T-helper 17 cell (primary cell): ENCODE measurements at places on chromosomes 16 and 17. TPM values are rescaled to one million over a fixed set of nuclear protein-coding genes. Genes with fewer than 3 reads are reported as not detected.

DNA sequence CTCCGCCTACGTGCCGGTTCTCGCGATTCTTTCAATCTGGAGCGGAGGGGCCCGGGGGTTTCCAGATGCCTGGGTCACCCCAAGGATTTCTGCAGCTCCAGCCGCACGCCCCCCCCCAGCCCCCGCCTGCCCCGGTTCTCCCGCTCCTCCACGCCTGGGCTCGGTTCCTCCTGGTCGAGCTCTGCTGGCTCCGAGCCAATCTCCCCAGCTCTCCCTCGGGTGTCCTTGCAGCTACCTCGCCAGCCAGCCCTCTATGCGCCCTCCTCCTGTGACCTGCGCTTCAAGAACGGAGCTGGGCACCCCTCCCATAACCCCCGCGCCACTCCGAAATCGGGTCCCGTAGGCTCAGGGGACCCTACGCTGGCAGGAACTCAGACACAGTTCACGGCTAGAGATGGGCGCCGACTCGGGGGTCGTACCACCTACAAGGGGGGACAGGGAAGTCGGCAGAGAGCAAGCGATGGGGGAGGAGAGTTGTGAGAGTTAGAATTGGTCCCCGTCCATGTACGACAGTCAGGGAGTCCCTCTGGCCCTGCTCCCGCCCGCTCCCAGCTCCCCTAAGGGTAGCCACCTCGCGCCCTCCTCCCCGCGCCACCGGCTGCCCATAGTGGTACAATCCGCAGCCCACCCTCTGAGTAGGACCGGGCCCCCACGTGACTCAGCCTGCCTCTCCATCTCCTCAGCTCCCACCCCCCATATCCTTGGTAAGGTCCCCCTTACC is 961 bp downstream of the FGF11 start:
- DNase-seq = no peak

DNA sequence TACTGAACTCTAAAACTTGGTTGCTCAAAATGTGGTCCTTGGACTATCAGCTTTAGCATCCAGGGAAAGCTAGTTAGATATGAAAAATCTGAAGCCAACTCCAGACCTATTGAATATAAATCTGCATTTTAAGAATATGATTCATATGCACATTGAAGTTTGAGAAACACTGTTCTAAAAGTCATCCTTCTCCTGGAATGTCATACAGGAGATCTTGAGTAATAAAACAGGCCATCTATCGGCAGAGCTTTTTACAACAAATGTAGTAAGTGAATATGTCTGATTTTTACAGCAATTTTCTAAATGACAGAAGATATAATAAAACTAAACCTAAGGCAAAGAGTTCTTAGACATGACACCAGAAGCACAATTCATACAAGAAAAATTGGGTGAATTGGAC is 140.4 kb downstream of the PMP22 start:
- DNase-seq = no peak

DNA sequence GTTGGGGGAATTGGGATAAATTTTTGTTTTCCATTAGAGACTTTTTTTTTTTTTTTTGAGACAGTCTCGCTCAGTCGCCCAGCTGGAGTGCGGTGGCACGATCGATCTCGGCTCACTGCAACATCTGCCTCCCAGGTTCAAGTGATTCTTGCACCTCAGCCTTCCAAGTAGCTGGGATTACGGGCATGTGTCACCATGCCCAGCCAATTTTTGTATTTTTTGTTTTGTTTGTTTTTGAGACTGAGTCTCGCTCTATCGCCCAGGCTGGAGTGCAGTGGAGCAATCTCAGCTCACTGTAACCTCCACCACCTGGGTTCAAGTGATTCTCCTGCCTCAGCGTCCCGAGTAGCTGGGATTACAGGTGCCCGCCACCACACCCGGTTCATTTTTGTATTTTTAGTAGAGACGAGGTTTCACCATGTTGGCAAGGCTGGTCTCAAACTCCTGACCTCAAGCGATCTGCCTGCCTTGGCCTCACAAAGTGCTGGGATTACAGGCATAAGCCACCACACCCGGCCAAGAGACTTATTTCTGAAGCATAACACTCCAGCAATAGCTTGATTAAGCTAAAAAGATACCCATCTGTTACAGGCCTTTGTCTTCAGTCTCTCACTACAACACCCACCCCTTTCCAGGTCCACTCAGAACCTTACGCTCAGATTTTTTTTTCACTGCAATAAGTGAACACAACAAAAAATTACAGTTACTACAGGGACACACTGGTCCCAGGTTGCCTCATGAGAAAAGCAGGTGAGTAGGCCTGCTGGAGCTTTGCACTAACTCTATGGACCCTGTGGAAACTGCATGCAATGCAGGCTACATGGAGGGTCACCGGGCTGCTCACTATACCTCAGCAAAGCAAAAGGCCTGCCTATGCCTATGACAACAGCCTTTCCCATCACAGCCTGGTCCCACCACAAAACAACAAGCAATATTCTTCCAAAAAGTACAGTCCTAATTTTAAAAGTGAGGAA is 34.6 kb downstream of the KANSL1 start:
- no peak for DNase-seq

GRCh38 chr17:59037960-59038359 is 68.7 kb downstream of the TRIM37 start:
- no peak for DNase-seq

- no peak for DNase-seq
Measured at GRCh38 chr16:19116711-19117449, 3.1 kb downstream of the ITPRIPL2 start.

Gene TRPV3
- total RNA-seq = 0.27 TPM

DNA sequence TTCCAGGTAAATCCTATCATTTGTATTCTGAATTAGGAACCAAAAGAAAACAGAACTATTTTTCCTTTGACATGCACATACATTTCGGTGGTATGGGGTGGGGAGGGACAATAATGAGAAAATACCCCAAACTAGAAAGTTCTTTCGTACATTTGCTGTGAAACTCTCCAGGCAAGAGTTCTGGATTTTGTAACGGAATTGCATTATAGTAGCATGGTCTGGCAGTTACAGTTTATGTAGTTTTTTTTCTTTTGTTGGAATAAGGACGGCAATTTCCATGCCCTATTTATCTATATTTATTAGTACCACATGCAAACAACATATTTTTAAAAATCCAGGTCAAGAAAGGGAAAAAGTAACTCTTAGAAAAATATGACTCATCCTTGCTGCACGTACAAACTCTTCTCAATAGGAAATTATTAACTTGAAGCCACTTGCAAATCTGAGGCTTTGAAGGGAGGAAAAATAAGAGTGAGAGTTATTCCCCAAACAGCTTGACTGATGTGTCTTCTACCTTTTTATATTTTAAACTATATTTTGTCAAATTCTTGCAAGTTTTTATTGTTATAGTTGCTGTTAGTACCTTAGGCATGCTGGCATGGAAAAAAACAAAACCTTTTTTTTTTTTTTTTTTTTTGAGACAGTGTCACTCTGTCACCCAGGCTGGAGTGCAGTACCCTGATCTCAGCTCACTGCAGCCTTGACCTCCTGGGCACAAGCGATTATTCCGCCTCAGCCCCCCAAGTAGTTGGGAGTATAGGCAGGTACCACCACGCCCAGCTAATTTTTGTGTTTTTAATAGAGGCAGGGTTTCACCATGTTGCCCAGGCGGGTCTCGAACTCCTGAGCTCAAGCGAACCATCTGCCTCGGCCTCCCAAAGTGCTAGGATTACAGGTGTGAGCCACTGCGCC is 69.3 kb downstream of the WWP2 start:
- no peak for DNase-seq

DNA sequence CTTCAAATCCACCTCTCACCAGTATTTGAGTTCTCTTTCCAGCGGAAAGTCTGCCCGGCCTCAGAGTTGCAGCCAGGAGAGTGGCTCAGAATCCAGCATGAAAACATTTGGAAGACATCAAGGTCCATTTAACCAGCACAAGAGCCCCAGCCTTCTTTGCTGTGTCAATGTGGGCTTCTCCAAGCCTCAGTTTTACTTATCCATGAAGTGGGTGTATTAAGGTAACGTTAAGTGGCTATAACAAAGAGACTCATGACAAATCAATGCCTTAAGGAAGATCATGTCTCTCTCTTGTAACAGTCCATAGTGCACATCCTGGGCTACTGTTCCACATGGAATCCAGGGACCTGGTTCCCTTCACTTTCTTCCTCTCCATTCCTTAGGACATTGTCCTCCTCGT is 959 bp upstream of the SPPL2C start:
- DNase-seq = no peak

DNA sequence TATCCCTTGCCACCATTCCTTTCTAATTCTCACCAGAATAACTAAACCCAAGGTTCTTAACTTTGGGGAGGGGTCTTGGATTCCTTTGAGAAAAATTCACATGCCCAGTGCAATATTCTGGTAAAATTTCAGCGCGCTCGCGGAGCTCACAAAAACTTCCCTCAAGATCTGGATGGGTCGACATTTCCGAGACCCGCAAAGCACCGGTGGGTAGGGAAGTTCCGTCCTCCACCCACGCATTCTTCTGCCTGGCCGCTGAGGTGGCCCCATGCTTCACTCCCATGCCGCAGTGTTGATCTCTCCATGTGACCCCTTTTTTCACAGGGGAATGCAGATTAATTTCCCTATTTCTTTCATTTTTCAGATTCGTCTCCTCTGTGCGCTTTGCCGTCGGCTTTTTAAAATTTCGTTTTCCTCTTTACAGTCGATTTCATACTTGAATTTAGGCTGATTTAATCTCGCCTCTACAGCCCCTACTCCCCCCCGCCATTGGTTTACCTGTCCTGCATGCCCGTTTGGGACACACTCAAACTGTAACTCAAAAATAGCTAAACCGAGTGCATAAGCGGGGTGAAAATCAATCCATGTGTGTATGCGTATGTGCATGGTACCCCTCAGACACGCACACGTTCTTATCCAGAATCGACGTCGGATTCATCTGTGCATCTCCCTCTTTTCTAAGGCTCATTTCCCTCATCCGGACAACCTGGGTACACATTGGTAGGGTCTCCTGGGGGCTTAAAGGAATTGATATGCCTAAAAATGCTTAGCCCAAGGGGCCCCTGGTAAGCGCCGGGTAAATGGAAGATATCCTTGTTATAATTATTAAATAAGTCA is 1.4 kb upstream of the SP6 start:
- DNase-seq = no peak

Gene SGSH
- 151 TPM for total RNA-seq

DNA sequence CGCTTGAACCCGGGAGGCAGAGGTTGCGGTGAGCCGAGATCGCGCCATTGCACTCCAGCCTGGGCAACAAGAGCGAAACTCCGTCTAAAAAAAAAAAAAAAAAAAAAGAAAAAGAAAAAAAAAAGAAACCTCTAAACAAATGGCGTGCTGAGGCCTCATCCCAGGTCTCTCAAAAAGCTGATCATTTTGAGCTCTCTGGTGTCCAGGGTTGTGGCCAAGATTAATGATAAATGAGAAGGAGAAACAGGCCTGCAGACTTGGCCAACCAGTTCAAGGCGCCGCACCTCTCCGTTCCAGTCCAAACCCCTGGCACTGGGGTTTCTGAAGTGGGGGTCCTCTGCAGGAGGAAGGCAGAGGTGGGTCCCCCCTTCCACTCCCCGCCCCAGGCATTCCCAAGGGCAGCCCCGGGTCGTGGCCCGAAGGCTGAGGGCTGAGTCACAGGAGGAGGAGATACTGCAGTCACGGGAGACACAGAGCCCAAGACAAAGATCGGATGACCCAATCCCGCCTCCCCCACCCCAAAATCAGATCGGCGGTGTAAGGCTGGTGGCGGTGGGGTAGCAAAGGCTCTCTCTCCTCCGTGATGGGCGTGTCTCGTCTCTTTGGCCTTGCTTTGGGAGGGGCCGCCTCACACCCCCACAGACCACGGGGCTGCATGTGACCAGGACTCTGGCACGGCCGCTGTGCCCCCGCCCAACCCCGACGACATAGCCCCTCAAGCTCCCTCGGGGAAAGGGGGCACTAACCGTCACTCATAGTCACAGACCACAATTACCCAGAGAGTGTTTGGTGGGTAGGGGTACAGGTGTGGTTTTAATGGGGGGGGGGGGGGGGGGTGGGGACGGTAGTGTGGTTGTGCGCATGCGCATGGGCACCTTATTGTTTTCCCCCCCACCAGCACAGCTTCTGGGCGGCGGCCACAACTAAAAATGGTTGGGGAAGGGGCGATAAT is 1.1 kb downstream of the VAT1 start:
- DNase-seq = peak; percentile 20

GRCh38 chr17:63022567-63022966 is 56.5 kb downstream of the TANC2 start:
- DNase-seq = no peak
